Cardiac fibroblast (primary cell): ENCODE measurements at places on chromosomes 6 and 20.
A peak's percentile ranks its signal among the peaks of the same experiment; 100 is the strongest.

GRCh38 chr6:13428583-13429405 lies 58.6 kb downstream of the GFOD1 start:
- DNase-seq = no peak

DNA sequence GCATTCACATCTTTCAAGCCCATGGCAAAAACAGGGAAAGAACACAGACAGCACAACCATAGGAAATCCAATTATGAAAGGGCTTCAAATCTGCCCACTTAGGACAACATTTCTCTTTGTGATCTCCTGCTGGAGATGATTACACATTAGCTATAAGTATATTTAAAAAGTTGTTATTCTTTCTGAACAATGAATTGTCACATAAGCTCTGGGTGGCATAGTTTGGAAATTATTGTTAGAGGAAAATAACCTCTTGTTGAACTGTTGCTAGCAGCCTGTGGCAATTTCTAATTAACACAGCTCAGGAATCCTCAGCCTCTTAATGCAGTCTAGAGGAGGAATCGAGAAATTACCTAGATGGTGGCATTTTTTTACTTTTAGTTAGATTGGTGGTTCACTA lies 54.9 kb downstream of the BCAS1 start:
- no peak for DNase-seq

DNA sequence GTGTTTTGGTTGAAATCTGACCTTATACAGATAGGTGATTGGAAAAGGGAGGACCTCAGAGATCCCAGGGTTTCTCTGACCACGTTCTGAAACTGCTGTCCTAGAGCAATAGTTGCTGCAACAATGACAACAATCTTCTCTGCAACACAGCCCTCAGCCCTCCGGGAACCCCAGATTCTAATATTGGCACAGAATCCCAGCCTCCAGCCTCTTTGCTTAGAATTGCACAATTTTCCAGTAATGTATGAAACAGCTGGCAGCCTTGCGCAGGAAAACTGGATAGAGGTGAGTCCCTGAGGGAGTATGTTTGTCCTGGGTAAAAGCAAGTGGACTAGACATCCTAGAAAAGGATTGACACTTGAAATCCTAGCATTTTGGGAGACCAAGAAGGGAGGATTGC lies 30.4 kb upstream of the PNRC1 start:
- peak; percentile 75 for DNase-seq

GRCh38 chr20:59726281-59726595 lies 121.9 kb downstream of the PHACTR3 start:
- no peak for DNase-seq

GRCh38 chr6:34529665-34530327 lies 26.3 kb downstream of the SPDEF start:
- DNase-seq = peak; percentile 26

GRCh38 chr6:157867981-157868380 lies 44.9 kb downstream of the SNX9 start:
- no peak for DNase-seq

- DNase-seq = no peak
Observed at GRCh38 chr6:82786248-82786647, 279.4 kb downstream of the UBE3D start.

DNA sequence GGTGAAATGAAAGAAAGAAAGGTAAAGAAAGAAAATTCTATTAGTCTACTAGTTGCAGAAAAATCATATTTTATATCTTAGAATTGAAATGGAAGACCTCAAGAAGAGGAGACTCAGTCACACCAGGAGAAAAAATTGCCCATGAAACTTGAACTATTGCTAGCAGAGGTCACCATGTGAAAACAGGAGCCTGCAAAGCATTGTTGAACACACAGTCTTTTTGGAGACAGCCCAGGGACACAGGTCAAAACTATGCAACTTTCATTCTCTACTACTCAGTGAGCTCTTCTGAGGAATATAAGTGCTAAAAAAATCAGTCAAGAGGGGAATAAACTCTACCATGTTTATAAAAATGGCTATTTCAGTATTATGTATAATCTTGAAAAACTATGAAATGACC lies 89.8 kb upstream of the TENT5A start:
- DNase-seq = no peak

DNA sequence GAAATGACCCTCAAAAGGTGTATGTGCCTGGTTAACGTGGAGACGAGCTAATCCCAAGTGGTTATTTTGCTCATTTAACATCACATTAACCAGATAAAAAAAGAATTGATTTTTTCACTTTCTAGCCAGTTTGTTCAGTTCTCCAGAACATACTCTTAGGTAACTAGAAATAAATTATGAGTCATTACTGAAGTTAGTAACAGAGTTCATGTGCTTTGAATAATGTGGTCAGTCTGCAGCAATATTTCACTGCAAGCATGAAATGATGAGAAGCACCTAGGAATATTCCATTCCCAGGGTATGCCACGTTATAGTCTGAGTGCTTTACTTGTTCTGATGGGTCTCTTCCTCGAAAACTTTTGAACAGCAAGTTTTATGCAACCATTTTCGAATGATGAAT lies 138.3 kb upstream of the INSM1 start:
- no peak for DNase-seq

DNA sequence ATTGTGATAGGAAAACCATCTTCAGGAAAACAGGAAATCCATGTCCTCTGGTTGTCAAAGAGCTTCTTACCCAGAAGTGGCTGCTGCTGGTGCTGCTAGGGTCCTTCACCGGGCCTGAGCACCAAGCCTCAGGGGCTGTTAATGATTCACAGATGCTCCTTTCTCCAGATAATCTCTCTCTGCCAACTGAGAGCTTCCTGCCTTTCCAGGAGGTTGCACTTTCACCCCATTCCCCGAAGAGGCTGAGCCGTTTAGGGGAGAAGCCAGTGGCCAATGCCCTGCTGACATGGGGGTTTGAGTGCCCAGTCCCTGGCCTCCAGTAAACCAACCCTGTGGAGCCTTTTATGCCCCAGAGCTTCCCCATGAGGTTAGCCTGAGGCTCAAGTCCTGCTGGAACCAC lies 122.4 kb downstream of the CBLN4 start:
- no peak for DNase-seq

DNA sequence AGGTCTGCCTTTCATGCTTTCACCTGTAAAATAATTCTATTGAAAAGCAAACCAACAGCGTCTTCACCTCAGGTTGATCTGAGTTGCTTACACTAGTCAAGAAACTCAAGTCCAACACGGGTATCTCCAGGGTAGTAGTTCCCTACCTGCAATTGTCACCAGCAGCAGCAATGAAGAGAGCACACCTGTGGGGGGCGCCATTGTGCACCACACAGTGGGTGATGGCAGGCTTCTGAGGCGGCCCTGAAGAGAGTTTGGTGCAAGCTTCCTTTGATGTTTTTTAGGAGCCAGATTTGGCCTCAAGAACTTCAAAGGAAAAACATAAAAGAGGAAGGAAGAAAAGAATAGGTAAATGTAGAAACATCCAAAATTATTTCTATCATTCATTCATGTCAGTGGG lies 45.1 kb downstream of the KIAA0319 start:
- DNase-seq = no peak
